ENCODE measurements at places on chromosomes 6 and 20.

DNA sequence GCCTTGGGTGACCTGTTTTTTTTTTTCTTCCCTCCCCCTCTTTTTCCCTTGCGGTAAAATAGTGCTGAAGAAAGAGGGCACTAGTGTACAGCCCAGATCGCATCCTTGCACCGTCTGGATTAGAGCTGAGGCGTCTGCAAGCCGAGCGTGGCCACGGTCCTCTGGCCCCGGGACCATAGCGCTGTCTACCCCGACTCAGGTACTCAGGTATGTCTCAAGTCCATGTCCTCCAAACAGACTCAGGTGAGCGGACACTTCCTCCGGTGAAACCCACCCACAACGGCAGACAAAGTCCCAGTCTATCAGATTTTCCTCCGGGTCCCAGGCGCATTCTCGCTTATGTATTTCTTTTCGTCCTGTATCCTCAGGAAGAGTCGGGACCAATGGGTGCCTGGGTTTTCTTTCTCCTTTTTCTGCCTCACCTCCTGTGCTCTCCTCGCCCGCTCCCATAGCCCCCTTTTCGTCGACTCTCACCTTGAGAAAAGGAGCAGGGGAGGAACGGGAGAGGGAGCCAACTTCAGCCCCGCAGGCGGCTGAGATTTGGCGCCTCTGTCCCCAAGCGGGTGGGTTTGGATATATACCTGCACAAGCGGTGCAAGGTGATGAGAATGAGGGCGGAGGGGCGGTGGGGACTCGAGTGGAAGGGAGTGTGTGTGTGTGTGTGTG, 1.1 kb upstream of the GRM1 start:
- DNase-seq: no peak

DNA sequence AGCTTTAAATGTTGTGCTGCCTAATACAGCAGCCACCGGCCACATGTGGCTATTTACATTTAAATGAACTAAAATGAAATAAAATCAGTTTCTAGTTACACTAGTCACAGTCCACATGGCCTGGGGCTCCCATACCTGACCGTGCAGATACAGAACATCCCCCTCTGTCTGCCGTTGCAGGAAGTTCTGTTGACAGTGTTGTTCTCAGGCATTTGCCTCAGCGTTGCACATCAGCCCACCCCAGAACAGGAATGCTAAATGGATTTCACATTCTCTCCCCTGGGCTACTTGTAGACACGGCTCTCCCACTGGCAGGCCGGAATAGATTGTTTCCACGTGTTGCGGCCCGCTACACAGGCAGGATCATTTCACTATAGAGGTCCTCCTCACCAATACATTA, 26.3 kb downstream of the JAG1 start:
- DNase-seq: no peak

DNA sequence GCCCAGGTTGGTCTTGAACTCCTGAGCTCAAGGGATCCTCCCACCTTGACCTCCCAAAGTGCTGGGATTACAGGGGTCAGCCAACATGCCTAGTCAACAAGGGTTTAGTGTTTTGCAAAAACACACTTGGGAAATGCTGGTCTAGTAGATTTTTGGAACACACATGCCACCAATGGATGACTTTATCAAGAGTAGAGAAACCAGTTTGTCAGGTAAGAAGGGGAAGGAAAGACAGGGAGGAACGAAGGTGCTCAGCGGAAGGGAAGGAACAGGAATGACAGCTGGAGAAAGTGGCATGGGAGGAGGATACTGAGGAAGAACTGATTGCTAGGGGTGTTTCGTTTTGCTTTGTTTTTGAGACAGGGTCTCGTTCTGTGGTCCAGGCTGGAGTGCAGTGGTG, 15.6 kb upstream of the SEC63 start:
- no peak for DNase-seq

GRCh38 chr20:34863421-34863965, 9.2 kb downstream of the GGT7 start:
- no peak for DNase-seq

DNA sequence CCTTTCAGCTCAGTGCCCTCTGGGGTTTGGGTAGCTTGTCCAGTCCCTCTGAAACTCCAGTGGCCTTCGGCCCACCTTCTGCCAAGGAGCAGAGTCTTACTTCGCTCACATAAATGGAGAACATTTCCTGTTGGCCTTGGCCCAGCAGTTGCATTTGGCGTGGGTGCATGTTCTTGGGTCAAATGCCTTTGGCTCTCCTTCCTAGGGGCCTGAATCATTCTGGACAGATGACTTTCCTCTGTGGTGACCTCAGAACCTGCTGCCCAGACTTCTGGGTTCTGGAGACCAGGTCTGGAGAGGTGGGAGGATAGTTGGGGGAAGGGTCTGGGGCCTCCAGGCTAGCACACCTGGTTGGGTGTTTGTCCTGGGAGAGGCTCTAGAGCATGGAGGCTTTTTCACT, 29.3 kb downstream of the BCAS4 start:
- DNase-seq: peak; percentile 84

DNA sequence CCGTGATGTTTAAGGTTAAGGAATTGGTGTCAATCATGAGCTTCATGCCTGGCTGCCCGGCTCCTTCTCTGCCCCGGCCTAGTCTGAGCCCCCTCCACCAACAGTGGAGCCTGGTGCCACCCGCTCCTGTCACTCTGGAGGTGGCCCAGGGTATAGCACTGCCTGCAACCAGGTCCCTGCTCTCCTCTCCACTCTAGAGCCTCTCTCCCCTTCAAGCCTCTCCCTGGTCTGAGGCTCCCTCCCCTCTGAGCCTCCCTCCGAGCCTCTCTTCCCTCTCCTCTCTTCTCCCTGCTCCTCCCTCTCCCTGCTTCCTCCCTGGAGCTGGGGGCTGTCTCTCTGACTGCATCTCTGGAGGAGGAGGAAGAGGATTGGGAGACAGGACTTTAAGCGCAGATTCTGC, 31.3 kb upstream of the MRGBP start:
- no peak for DNase-seq

DNA sequence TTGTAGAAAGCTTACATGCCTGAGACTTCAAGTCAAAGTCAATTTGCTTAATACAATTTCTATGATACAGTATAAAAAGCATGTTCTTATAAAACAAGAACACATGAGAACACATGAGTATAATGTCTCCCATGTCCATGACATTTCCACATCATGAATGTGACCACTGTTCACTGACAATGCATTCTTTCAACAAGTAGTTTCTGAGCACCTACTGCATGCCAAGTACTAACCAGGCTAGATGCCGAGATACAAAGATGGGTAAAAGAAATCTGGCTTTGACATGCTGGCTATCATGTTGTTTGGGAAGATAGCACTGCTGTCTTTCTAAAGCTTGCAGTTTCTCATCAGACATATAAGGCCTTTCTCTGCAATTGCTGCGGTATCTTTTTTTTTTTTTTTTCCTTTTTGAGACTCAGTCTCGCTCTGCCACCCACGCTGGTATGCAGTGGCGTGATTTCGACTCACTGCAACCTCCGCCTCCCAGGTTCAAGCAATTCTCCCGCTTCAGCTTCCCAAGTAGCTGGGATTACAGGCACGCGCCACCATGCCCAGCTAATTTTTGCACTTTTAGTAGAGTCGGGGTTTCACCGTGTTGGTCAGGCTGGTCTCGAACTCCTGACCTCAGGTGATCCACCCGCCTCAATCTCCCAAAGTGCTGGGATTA, 123.6 kb upstream of the DST start:
- no peak for DNase-seq

DNA sequence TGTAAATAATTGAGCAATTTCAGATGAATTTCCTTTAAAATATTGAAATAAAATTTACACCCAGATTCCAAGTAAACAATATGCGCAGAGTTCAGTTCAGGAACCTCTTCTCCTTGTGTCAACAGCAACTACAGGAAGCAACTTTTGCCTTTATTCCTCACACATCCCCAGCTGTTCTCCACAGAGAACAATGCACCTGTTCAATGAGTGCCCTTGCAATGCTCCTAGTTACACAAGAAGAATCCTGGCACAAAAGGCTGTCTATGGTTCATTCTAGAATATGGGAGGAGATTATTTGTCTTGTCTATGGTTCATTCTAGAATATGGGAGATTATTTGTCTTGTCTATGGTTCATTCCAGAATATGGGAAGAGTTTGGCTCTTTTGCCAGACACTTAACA, 454.9 kb downstream of the BTBD3 start:
- no peak for DNase-seq

DNA sequence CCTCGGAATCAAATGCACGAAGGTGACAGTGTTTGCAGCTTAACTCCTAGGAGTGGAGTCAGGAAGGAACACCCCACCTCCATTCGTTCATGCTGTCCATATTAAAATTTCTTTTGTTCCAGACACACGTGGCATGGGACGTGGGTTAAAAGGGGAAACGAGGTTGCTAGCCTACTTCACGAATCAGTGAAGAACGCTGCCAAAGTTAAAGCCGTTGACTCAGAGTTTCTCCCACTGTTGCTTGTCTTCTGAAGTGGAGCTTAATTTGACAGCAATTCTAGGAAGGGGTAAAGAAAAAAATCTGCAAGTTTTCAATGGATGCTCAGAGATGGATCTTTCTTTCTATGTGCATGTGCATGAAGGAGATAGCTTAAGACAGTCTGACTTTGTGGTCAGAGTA, 499.1 kb downstream of the CD83 start:
- no peak for DNase-seq

- DNase-seq: no peak
These were observed 62.5 kb upstream of the TOP1 start for GRCh38 chr20:40966103-40966502.

DNA sequence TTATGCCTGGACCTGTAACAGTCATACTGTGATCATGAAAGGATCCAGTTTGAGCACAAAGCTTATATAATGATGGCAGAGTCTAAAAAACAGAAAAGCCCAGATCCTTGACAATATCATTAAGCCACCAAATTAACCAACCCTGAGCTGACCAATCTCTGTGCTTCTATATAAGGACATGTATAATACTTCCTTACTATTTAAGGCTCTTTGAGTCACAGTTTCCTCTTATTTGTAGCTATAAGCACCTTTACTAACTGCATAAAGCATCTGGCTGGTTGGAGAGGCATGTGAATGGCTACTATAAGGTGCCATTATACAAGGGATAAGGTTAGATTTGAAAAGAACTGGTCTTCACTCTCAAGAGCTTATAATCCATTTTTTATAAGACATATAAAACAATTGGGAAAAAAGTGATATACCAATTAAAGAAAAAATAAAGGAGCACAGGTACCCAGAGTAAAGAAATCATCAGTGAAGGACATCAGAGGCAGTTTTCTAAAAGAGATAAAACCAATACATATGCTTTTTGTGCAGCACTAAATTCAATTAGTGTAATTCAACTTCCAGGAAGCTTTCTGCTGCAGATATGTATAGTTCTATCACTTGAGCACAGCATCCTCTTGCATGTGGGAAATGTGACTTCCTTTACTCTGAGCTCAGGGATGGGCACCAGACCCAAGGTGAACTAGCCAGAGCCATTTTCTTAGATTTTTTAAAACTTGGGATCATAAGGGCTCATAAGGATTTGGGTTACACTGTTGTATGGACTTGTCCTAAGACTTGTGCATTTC, 121.0 kb downstream of the BTBD9 start:
- no peak for DNase-seq

- no peak for DNase-seq
These were observed 12.1 kb downstream of the TRIM31 start for GRCh38 chr6:30100585-30101443.

DNA sequence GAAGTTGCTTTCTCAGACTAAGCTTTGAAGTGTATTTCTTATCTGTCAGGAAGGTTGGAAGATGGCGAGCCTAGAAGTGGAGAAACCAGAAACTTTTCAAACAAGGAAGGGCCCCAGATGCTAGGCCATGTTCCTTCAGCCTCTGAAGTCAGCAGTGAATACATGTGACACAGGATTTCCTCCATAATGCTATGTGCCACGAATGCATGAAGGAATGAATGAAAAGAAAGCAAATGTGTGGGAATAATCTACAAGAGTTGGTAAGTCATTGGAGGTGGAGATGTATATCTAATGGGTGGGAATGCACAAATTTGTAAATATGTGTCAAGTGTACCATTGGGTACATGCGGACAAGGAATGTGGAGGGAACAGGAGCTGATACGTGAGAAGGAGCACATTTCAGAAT, 123.2 kb upstream of the PRSS16 start:
- no peak for DNase-seq

- DNase-seq: no peak
These were observed 116.6 kb downstream of the PTPRK start for GRCh38 chr6:128403618-128404444.
